ENCODE measurements at places on chromosomes 1 and 21.
A peak's percentile ranks its signal among the peaks of the same experiment; 100 is the strongest.

DNA sequence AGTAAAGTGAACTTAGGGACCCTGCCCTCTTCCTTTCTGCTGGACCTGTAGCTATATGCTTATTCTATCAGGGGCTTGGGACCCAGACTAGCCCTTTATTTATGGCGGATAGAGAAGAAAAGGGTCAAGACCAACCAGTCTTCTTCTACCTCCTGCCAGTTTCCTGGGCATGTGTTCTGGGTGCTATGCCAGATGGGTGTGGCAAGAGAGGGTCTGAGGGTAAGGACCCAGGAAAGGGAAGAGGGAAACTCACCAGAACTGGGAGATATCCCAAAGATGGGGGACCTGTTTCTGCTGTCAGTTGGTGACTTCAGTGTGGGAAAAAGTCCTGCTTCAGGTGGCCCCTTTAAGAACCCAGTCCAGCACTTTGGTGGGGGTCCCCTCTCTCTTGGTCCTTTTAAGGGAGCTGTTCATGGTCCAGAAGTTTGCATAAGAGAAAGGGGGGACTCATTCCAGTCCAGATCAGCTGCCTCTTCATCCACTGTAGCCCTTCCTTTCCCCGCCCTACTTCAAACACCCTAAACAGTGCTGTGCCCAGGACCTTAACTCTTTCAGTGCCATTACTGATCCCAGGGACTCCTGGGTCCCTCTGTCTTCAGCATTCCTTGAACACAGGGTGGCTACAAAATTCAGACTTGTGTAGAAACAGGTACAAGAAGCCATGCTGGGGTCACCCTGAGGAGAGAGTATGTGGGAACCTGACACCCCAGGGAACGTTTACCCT lies 18.4 kb downstream of the SSR2 start:
- DNase-seq, result no peak

DNA sequence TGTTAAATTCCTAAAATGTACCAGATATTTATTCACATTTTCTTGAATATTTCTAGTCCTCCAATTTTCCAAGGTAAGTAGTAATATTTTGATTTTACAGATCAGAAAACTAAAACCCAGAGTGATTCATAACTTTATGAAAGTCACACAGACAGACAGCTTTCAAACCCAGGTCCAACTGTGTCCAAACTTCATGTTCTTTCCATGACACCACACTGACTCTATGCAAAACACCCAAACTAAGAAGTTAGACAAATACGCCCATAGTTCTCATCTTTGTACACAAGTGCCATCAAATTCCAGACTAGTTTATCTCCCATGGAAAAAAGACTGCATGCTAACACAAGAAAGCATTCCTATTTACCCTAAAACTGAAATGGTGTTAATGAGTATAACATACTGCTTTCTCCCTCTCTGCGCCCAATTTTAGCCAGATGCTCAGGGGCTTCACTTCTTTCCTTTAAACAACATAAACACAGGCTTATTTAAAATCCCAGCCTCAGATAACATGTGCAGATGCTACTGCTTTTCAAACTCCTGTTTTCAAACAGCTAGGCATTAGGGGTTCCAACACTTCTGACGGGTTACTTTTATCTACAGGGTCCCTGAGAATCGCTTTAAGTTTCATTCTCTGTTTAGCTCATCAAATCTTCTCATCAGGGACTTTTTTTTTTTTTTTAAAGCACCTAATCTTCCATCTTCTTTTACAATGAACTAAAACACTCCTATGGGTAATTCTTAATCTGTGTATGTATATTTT lies 44.6 kb downstream of the WASF2 start:
- DNase-seq, result no peak

DNA sequence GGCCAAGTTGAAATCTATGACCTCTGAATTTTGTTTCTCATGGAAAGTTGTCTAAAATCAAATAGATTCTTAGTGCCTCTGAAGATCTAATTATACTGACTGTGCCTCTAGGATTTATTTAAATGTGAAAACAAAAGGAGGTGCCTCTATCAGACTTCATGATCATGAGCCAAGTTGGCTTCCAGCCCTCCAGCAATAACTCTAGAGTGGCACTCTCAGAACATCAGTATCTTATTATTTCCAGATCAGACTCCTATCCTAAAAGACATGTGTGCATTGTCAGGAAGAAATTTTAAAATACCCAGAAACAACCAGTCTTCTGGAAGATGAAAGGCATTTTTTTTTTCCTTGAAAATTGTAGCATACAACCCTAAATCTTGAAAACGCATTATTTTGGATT lies 368.0 kb downstream of the PDE4B start:
- no peak for DNase-seq

GRCh38 chr1:171457412-171457811 lies 27.9 kb upstream of the PRRC2C start:
- DNase-seq, result no peak

GRCh38 chr1:209389258-209389657 lies 194.3 kb upstream of the CAMK1G start:
- no peak for DNase-seq

DNA sequence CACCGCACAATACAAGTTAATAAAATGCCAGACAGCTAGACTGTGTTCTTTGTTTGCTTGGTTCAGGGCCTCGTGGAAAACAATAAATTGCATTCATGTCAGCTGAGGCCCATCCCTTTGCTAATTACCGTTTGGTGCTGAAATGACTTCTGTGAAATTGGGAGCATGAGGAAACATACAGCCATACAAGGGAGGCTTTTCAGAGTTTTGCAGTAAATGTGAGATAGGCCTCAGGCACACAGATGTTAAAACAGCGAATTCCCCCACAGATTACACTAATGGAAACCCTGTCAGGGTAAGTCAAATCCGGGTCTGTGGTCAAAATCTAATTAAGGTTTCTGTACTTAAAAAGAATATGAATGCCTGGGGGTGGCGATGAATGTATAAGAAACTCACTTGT lies 173.5 kb upstream of the LMO4 start:
- DNase-seq, result no peak

DNA sequence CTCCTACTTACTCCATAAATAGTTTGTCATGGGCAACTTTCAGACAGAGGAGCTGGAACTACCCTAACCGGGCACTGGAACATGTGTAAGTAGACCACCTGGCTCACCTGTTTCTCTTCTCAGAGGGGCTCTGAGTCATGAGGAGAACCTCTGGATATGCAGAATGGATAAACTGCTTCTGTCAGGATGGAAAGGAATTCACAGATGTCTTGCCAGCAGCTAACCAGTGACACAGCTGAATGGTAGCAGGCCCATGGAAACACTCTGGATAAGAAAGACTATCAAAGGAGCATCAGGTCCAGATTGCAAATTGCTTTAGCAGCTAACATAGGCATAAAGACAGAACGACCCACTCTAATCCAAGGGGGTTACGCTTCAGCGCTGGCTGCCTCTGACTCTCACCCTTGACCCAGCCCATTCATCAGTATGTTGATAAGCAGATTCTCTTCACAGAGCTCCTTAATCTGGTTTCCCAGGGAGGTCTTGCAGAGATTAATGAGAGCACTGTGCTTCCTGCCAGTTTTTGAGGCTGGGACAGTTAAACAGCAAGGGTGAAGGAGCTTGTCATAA lies 54.2 kb downstream of the HIVEP3 start:
- DNase-seq, result no peak

DNA sequence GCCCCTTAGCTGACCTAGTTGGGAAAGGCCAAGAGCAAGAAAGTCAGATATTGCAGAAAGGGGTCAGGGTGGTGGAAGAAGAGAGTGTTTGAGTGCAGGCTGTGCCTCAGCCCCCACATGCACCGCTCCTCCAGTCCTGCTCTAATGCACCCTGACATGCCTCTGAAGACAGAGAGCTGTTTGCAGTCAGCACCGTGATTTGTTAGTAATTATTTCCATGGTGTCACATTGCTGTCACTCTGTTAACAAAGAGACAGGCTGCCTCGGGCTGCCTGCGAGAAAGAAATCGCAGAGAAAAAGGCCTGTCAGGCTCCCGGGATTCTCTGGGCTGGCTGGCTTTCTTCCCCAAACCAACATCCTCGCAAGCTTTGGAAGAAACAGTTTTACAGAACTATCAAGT lies 58.3 kb downstream of the ERI3 start:
- DNase-seq, result no peak

- DNase-seq, result no peak
Measured at GRCh38 chr1:29355375-29355774, 119.1 kb downstream of the PTPRU start.

DNA sequence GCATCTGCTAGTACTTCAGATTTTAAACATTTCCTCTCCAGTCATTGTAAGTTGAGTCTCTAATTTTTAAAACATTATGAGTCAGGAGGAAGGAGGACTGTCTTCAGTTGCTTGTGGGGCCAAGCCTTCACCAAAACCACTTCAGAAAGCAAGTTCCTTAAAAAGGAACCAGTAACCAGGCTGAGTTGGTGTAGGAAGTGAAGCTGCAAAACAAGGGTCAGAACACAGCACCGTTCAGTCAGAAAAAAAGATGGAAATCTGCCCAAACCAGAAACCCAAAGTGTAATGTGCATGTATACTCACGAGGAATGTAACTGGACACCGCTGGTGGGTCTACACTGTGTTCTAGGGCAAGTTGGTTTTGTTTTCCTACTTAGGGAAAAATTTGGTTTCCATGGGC lies 402.1 kb downstream of the SETD4 start:
- DNase-seq, result no peak

GRCh38 chr1:46489638-46490405 lies at the start of gene DMBX1:
Gene DMBX1, plus strand, starts transcription at chr1:46489836. Its CDS starts 17,175 bp downstream, at chr1:46507011.
- no peak for DNase-seq

DNA sequence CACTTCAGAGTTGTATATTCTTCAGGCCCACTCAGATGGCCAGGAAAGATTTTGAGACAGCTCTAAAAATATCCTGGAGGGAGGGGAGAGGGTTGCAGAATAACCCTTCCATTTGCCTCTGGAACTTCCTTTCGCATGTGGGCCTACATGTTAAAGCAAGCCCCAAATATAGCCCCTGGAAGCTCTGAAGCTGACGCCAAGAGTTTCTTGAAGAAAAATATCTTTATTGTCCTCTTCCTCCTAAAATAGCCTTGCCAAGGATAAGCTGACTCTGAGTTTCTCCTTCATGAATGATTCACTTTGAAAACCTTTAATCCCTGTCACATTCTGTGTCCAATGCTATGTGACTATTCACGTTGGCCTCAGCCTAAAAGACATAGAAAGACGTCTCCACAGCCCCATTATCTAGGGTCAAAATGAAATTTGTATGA lies 6.4 kb downstream of the C1orf116 start:
- DNase-seq, result no peak

DNA sequence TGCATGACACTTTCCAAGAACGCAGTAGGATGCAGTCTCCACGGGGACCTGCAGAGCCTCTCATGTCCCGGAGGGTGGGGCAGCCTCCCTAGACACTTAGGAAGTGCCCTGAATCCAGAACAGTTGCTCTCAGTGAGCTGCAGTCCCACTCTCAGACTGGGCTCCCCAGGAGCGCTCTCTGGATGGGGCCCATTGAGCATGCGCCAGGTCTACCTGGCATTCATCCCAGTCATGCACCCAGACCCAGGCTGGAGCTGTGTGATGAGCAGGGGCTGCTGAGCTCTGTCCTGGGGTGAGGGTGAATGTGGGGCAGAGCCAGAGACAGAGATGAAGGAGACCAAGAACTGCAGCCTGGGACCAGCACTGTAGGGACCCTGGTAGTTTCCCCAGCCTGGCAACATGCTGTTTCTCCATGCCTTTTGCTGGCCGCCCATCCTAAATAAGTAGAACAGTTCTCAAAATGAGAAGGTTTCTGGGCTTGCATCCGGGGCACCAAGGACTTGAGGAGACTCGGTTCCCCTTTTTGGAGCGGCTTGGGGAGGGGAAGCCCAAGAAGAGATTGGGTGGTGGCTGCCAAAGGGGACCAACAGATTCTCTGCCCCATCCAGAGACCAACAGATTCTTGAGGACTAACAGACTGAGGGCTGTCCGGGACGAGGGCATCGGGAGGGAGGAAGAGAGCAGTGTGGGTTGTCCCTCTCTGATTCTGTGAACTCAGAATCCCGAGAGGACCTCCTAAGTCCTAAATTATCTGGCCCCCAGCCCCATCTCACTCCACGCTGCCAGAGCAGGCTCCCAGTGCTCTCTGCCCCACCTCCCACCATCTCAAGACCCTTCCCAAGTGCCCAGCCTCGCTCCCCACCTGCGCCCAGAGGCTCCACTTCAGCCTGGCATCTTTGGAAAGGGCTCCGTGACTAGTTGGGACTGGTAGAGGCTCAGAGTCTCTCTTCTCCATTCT lies 1.0 kb upstream of the PGLYRP4 start:
- no peak for DNase-seq

DNA sequence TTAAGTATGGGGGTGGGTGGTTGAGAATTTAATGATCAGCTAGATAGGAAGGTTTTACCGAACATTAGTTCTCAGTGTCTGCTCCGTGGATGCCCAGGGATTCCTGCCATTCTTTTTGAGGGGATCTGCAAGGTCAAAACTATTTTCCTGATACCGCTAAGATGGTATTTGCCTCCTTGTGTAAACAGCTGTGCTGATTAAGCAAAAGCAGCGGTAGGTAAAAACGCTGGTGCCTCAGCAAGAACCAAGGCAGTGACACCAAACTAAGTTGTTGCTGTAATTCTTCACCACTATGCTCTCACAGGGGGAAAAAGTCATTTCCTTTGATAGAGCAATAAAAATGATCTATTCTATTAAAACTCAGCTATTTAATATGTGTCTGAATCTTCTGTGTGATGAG lies 229.0 kb downstream of the FMN2 start:
- DNase-seq, result no peak

GRCh38 chr1:21344750-21345443 lies 54.6 kb upstream of the ECE1 start:
- peak; percentile 35 for DNase-seq

DNA sequence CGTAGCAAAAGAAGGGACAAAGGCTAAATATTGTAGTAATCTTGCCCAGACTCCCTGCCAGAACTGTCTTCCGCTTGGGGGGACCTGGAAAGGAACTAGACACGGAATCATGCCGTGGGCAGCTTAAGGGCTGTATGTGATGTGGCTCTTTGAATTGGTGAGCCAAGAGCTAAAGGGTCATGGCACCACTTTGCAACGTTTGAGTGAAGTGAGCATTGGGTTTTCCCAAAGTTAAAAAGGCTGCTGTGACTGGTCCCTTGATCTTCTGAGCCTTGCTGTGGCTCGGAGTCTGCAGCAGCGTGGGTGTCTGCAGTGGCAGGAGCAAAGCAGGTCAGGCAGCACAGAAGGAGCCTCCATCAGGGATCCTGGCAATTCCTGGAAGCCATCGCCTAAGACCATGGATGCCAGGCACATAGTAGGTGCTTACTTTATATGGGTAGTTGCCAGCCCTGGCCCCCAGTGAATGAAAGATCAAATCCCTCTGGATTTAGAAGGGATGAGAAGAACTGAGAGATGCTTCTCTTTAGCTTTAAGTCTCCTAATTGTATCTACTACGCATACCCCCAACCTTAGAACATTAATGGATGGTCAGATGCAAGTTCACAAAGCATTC lies 1.8 kb downstream of the SMYD2 start:
- no peak for DNase-seq

Measured in activated naive CD4-positive, alpha-beta T cell (primary cell).